ENCODE measurements at places on chromosomes 3 and 15. TPM values are rescaled to one million over a fixed set of nuclear protein-coding genes. Genes with fewer than 3 reads are reported as not detected.

DNA sequence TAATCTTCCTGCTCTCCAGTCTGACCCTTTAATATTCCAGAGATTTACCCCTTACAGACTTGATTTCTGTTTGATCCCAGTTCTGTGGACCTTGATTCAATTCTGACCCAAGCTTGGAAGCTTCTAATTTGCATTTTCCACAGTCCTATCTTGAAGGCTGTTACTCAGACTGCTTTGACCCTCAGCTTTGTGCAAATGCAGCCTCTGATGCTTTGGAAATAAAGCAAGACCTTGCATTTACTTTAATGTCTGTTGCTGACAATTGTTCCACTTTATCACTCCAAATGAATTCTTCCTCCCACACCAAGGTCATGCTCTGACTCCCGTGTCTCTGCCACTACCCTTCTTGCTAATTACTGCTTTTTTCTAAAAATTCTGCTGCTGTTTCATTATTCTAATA lies 886.0 kb downstream of the TUSC7 start:
- DNase-seq: no peak

Gene TOPAZ1
- not detected for total RNA-seq

DNA sequence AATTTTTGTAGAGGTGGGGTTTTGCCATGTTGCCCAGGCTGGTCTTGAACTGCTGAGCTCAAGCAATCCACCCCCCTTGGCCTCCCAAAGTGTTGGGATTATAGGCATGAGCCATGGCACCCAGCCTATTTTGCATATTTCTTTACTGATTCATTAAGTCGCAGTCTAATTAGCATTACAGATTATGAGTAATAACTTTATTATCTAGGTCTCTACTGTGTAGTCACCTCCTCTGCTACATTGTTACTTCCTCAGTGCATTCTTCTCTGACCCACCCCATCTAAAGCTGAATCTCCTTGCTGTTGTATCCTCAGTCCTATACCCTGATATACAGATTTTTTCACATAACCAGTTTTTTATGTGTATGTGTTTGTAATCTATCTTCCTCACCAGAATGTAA lies 61.7 kb downstream of the TFDP2 start:
- no peak for DNase-seq

GRCh38 chr15:26382444-26383072 lies 390.3 kb downstream of the GABRB3 start:
- DNase-seq: no peak

GRCh38 chr3:110479731-110480130 lies 591.9 kb upstream of the NECTIN3 start:
- no peak for DNase-seq

Gene SSR3
- total RNA-seq: 178 TPM

DNA sequence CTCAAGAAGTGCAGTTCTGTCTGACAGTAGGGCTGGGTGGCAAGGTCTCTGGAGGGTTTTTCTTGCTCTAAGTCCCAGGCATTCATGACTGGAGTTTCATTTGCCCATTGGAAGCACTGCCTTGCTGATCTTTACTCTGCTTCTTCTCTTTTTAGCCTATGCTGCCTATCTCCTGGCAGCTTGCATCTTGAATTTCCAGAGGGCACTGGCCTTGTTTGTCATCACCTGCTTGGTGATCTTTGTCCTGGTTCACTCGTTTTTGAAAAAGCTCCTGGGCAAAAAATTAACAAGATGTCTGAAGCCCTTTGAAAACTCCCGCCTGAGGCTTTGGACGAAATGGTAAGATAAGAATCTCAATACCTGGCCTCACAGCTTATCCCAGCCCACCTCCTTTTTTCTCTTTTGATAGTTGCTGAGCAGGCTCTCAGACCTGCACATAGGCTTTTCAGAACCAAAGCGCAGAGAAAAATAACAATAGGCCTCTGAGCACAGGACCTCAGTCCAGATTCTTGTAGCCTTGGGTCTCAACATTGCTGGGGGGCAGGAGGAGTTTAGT lies 10.9 kb downstream of the SLC28A2 start:
- DNase-seq: no peak

DNA sequence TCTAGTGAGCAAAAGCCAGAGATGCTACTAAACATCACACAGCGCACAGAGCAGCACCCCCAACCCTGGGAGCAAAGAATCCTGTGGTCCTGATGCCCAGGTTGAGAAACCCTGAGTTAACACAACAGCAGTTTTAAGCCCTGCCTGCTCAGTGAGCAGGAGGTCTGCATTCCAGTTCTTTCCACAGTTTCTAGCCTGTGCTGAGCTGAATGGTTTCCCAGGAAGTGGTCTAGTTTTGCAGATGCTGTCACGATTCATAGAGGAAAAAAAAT lies 171.1 kb upstream of the PROK2 start:
- no peak for DNase-seq

DNA sequence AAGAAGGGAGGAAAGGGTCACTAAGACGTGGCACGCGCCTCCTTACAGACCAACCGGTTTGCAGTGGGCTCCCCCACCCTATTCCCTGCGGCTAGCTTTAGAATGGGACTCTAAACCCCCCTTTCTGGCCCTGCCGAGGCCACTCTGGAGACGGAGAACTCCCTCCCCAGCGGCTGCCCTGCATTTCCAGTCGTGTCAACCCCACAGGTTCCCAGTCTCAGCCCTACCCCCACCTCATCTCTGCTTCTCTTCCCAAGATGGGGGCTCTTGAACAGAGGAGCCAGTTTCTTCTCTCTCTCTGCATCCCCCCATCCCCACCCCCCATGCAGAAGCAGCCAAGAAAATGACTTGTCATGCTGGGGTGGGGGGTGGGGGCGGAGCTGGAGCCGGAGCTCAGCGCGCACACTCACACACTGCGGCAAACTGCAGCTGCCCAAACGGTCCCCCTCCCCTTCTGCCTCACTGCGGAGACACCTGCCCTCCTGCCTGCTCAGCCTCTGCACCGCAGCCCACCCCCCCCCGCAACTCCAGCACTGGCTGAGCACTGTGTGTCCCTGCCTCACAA lies 871 bp downstream of the MAP1A start:
- peak; percentile 58 for DNase-seq

DNA sequence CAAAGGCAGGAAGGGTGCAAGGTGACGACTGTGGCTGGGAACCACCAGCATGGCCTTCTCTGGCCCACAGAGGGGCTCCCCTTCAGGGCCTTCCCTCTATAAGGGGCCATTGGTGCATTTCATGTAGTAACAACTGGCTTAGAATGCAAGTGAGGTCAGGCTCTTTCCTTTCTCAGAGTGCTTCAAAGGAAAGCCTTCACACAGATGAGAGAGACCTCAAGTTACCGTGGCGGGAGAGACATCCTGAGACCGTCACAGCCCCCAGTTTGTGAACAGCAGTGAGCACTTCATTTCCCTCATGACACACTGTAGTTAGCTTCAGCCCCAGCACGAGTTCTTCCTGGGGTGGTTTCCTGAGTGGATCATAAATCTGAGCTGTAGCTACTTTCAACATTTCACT lies 96.6 kb upstream of the LIMD1 start:
- DNase-seq: no peak

DNA sequence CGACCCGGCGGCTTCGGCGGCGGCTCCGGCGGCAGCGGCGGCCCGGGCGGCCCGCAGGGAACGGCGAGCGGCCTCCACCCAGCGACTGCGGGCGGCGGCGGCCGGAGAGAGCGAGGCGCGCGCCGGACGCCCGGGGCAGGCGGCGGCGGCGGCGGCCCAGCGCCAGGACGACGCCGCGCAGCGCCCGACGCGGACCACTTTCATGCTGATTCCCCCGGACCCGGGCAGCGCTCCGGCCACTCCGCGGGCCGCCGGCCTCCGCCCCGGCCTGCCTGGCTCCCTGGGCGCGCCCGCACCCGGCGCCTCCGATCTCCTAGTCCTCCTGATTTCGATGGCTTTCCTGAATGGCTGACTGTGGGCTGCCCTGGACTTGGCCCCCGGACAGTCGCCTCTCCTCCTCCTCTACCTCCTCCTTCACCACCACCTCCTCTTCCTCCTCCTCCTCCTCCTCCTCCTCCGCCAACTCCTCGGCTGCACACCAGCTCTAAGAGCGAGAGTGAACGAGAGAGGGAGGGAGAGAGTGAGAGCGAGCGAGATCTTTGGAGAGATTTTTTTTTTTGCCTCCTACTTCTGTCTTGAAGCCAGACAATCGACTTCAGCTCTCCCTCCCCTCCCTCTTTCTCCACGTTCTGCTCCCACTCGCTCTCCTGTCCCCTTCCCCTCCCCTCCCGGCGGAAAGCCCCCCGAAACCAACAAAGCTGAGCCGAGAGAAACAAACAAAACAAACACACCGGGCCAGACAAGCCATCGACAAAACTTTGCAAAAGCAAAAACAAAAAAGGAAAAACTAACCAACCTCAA lies 844 bp downstream of the NR2F2 start:
- peak; percentile 68 for DNase-seq

Gene ATP8B4
- 9.4 TPM for total RNA-seq

Gene THBS1
- total RNA-seq: 377 TPM

Gene SLC2A2
- total RNA-seq: not detected

DNA sequence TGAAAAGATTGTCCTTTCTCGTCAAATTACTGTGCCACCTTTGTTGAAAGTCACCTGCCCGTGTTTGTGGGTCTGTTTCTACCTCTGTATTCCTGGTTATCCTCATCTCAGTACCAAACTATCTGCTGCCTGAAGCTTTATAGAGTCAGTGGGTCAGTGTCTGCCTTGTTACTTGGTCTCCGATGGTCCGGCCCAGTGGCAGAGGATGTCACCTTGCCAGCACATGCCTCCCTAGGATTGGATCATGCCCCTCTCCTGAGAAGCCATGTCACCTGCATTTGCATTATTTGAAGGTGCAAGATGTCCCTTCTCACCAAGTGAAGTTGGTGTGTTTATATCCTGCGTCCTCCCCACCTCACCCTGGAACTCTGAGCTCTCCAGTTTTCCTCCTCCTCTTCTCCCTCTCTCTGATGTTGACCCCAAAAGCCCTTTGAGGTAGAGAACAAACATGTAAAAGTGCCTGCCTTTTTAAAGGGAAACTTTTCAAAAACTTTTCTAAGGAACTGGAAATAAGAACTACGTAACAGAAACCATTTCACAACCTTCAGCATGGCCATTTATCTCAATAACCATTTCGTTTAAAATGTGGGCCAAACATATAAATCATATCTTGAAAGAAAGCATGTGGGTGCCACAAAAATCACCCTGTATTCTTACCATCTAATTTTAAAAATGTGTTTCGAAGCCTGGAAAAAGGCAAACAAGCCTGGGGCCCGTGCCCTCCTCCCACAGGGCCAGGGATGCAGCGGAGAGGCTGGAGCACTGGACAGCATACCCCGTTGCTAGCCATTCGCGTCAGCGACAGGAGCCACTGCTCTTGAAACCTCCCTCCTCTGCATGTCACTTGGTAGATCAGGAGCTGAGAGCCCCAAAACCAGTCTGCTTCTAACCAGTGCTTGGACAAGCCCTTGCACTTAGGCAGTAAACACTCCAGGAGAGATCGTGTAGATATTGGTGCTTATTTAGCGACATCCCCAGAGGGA lies 102.1 kb downstream of the VGLL4 start:
- peak; percentile 44 for DNase-seq

Gene CXCR6
- 4.7 TPM for total RNA-seq

- DNase-seq: no peak
These were observed 149.5 kb upstream of the THBS1 start for GRCh38 chr15:39431376-39431775.

DNA sequence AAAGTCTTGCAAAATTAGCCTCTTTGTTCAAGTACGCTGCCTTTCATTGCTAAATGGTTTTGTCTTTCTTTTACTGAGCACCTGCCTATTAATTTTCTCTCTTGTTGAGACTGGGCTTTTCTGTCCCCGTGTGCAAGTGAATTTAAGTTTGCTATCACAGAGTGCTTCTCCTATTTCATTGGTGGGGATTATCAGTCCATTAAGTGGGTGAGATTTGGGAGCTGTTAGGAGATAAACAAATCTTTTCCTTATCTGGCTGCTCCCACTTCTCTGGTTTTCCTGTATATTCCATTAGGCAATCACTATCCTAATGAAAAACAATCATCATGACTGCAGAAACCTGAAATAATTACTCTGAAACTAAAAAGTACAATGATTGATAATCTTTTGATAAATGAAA lies 254.2 kb downstream of the NR1D2 start:
- DNase-seq: no peak

- no peak for DNase-seq
These were observed 20.2 kb upstream of the DIPK2A start for GRCh38 chr3:143951351-143951971.

Gene SEMA3B
- 120 TPM for total RNA-seq

GRCh38 chr3:71565316-71565715 lies 18.2 kb downstream of the FOXP1 start:
- DNase-seq: no peak

DNA sequence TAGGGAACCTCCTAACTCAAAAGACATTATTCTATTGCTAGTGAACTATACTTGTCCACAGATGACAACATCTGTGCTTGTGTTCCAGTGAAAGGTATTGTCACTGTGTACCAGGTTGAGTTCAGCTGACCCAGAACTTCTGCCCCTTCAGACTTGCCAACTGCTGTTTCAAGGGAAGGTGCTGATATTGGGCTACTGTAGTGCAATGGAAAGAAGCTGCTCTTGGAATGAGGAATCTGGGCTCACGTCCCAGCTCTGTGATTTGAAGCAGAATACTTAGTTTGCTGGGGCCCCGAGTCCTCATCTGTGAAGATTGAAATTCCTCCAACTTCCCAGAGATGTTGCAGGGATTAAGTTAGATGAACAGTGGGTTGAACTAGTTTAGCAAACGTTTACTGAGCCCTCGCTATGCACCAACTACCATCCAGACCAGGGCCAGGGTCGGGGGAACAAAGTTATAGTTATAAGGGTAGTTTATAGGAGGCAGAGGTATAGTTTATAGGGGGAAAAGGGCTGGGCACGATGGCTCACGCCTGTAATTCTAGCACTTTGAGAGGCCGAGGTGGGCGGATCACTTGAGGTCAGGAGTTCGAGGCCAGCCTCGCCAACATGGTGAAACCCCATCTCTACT lies 15.9 kb upstream of the UMPS start:
- no peak for DNase-seq

Gene CASR
- total RNA-seq: 0.20 TPM

DNA sequence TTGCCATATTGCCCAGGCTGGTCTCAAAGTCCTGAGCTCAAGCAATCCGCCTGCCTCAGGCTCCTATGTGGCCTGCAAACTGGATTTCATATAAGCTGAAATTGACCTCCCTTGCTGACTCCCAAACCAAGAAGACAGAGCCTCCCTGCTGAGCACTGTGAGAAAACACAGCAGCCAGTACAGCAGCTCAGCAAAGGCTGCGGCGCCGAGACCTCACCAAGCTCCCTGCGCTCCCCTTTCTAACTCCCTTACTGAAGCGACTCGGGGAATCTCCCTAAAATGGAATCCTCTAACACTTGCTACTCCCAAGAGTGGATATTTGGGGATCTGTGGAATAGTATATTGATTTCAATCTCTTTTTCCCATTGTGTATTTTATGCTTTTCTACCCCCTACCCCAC lies 34.6 kb downstream of the MUC20 start:
- no peak for DNase-seq
